ENCODE measurements at places on chromosomes 4 and X. TPM values are rescaled to one million over a fixed set of nuclear protein-coding genes. Genes with fewer than 3 reads are reported as not detected.

DNA sequence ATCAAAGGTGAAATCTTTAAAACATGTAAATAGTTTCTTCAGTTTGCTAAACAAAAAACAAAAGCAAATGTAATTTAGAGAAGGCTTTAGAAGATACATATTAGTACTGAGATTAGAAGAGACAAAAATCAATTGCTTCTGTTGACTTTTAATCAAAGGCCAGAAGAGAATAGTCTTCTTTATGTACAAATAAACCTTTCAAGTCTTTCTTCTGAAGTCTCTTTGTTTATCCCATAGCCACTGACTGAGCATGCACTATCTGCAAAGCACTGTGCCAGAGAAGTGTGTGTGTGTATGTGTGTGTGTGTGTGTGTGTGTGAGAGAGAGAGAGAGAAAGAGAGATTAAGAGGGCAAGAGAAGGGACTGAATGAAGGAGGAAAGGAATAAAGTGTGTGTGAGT lies 198.4 kb downstream of the GLUD2 start:
- no peak for DNase-seq

GRCh38 chr4:140004549-140004895 lies 149.5 kb downstream of the MAML3 start:
- no peak for DNase-seq

DNA sequence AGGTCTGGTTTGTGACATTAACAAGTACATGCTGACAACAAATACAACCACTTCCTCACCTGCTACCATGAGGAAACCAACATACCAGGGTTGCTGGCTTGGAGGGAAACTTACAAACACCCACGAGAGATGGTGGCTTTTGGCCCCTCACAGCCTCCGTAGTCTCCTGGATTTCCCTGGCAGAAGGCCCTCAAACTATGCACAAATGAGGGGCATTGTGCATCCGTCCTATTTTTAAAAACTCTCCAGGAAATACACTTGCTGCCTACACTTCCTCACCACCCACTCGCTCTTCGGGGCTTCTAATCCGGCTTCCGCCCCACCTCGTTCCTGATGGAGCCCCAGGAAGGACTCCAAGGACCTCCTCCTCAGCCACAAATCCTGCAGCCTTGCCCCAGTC lies 355.0 kb upstream of the GATB start:
- DNase-seq = peak; percentile 61

SSX1 gene
- not detected for total RNA-seq

GRCh38 chr4:40939856-40940255 lies 190.1 kb downstream of the NSUN7 start:
- no peak for DNase-seq

- no peak for DNase-seq
These were observed 19.5 kb upstream of the FGF2 start for GRCh38 chr4:122806981-122807679.

ATP2B3 gene
- total RNA-seq = not detected

DNA sequence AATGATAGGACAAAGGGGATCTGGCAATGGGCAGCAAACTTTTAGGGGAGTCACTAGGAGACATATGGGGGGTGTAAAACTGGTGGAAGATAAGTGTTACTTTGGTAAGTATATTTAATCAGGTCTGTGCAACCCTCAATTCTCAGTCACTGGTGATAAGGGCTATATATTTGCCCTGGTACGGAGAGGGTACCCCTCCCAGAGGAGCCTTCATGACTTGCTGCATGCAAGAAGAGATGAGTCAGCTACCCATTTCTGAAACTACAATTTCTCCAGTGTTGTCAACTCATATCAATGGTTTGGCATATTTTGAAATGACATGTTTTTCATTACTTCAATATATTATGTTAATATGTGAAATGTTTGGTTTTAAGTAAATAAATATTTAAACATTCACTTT lies 14.3 kb downstream of the SMARCAD1 start:
- no peak for DNase-seq

- no peak for DNase-seq
These were observed 159.7 kb downstream of the NSUN7 start for GRCh38 chr4:40909363-40909876.

F8A1 gene
- total RNA-seq = 47.8 TPM

- no peak for DNase-seq
These were observed 51.7 kb downstream of the TBCK start for GRCh38 chr4:106264331-106264728.

GRCh38 chrX:107054978-107055377 lies 55.0 kb upstream of the MORC4 start:
- no peak for DNase-seq

DNA sequence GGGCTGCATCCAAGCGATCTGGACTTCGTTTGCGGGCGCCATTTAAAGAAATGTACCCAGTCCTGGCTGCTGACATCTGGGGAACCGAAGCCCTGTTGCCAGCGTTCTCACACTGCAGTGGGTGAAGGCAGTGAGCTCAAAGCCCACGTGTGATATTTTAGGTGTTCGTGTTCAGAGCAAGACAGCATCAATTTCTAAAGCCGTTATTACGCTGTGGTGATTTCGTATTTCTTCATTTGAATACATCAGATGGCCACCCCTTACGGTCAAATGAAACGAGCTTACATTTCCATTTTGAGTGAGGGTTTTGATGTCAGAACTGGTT lies 376 bp upstream of the C4orf36 start:
- no peak for DNase-seq

Measured in naive thymus-derived CD4-positive, alpha-beta T cell (primary cell).